ENCODE measurements at places on chromosomes 12 and 14.

DNA sequence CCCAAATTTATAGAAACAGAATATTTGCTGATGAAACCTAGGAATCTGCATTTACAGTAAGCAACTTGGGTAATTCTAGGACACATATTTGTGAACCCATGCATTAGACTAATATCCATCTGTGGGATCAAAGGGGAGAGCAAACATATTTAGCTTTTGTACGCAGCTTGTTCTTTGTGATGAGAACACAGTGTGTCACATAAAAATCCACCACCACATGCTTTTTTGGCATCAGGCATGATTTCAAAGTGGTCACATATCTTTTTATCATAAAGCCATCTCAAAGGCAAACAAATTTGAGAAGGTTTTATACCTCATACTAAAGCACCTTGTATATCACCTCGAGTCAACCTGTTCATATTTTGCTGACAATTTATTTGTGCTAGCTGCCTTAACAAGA, 15.7 kb downstream of the DNAL1 start:
- no peak for DNase-seq

GRCh38 chr12:82687021-82688011, 610 bp downstream of the TMTC2 start:
- DNase-seq = peak; percentile 49

GRCh38 chr12:49882248-49882850, 21.4 kb downstream of the FAIM2 start:
- DNase-seq = no peak

DNA sequence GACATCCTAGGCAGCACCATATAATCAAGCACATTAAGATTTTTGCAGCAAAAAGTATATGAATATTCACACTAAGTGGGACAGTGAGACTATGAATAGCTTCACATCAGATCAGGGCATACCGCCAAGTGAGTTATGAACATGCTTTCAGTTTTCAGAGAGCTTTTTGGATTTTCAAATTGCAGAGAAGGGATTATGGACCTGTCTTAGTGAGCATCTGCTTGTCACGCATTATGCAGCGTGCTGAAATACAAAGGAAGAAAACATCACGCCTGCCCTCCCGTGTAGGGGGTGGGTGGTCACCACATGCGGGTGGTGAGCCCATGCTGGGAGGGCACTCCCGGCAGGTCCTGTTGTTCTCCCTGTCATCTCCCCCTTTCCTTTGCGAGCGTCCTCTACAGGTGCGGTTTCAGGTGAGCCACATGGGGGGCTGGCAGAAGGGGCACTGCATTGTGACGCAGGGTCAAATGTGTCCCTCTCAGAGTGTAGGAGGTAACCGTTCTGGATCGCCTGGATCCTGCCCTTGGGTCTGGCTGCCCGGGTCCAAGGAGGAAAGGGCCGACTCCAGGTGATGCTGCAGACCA, 42.6 kb downstream of the TRAF3 start:
- no peak for DNase-seq

GRCh38 chr12:34393821-34394150, 371.5 kb downstream of the ALG10 start:
- no peak for DNase-seq

DNA sequence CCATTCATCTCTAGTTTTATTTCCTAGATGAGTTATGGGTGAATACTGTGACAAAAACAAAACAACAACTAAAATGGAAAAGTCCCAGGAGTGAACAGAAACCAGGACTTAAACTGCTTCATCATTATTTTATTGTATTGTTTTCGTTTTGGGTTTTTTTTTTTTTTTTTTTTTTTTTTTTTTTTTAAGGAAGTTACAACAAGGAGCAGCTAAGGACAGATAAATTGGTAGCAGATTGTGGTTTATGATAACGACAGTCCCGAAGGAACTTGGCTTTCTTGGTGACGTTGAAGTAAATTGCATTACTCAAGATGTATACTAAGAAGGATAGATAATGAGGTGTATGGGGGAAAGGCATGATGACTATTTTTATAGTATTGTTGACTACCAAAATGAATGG, 866.3 kb downstream of the NRXN3 start:
- DNase-seq = no peak

DNA sequence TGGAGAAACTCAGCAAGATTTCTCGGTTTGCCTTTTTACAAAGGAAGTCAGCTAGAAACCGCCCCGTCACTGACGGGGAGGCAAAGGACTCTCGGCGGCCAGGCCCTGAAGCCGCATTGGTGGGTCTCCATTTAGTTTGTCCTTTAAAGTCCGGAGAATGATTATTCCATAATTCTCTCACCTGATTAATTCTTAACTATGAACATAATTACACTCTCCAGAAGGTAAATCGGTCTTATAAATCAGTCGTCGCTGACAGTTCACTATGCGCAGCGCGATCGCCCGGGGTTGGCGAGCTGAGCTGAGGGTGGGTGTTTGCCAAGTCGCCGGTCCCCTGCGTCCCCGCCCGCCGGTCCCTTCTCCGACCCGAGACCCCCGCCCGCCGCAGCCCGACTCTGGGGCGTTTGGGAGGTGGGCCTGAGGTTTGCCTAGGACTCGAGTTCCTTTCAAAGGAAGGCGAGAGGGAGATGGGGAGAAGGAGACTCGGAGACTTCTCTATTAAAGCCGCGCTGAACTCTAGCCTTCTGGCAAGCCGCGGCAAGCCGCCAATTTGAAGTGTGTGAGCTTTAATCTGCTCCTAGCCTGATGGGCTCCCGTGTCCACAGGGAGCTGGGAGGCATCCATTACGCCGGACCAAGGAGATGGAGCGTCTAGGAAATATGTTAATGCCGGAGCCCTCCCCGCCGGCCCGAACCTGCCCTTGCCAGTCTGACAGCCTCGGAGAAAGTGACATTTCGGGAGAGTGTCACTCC, 392.9 kb downstream of the NOVA1 start:
- no peak for DNase-seq

Data from renal cortical epithelial cell (primary cell).